ENCODE measurements at places on chromosomes 2 and 18.

DNA sequence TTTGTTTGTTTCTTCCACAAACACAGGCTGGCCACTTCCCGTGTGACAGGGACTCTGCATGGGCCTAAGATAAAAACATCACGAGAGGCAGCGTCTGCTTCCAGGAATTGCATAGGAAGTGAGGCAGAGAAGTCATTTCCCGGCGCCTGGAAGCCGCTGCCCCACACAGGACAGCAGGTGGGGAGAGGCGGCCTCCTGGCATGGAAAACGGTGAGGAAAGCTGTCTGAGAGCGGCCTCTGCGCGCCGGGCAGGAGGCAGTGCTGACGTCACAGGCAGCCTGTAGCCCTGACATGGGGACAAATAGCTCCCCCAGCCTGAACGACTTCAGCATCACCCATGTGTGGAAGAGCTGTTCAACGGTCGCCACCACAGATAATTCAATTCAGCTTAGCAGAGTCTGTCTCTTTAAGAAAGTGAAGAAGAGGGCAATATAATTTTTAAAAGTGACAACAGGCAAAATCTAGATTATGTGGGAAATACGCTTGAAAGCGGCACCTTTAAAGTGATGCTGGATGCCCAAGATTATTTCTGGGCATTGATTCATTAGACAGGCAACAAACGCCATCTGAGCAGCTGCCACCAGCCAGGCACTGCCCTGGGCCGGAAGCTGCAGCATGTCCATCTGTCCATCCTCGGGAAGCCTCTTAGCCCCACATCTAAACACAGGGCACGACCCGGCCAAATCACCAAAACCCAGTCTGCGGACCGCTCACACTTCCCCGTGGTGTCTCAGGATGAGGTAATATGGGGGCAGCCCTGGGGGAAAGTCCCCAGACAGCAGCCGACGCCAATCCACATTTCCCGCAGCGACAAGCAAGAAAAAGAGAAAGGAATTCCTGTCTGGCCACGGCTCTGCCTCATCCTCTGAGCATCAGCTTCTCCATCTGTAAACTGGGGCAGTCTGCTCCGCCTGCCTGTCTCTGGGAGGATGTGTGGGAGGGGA lies 138.9 kb downstream of the PXDN start:
- no peak for DNase-seq

DNA sequence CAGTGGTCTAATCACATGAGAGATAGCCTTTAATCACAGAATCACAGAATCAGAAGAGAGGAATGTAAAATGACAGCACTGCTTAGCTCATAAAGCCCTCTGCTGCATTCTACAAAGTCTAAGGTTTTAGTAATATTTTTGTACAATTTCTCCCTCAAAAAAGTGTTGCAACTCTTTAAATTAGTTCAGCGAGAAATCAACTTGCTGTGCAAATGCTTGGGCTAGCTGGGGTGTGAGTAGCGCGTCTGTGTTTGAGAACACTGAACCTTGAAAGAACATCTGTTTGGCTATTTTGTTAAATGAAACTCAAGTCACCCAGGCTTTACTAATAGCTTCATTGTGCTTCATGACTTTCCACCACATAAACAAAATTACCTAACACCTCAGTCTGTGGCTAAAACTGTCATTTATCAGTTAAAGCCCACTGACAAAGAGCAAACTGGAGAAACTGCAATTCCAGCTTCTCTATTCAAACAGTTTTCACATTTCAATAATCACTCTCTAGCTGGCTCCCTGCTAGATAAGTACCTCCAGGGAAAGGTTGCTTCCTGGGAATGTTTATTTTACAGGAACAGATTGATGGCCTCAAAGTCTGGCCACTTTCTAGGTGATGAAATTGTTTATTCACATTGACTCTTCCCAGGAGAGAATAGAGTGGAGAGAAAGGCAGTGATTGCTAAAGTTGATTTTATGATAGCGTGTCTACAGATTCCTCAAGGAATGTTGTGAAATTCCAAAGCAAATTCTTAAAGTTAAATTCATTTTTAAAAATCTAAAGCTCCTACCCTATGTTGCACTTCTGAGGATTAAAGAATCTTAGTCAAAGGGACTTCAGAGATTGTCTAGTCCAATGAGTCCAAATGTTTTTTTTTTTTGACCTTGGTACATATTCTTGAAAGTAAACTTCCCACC lies 36.0 kb upstream of the STAT1 start:
- DNase-seq: no peak

DNA sequence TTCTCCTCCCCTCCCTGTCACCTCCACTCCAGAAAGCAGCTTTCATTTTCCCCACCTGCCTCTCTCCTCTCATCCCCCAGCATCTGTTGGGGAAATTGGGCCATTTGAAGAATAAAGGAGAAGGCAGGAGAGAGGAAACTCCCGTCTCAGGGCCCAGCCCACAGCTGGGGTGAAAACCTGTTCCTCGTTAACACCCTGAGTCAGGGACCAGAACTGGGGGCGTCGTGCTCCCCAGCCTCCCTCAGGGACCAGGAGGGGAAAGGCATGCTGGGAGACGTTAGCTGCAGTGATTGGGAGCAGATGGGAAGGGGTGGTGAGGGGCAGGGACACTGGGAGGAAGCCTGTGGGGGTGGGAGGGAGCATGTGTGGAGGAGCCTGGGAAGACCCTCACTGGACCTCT lies 251.3 kb downstream of the DYSF start:
- DNase-seq: no peak

- DNase-seq: no peak
Observed at GRCh38 chr2:49167131-49167530, 12.8 kb upstream of the FSHR start.

- no peak for DNase-seq
Observed at GRCh38 chr18:78643004-78643403, 336.6 kb upstream of the SALL3 start.

- DNase-seq: no peak
Observed at GRCh38 chr2:85444629-85445172, 26.2 kb downstream of the SH2D6 start.

GRCh38 chr2:19883486-19883885 lies 18.3 kb downstream of the TTC32 start:
- DNase-seq: no peak

DNA sequence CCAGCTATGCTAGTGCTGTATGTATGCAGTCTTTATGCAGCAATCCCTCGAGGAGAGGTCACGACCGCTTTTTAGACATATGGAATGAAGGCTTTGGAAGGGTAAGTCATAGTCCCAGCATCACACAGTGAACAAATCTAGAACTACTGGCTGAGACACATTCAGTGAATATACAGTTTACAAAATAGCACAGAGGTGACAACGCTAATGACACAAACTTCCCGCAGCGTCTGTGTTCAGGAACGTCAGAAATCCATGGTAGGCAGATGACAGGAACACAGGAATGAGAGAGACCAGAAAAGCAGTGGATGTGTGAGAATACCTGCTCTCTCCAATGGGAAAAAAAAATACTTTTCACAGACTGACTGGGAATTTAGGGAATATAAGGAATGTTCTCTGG lies 29.6 kb downstream of the CABYR start:
- DNase-seq: no peak

DNA sequence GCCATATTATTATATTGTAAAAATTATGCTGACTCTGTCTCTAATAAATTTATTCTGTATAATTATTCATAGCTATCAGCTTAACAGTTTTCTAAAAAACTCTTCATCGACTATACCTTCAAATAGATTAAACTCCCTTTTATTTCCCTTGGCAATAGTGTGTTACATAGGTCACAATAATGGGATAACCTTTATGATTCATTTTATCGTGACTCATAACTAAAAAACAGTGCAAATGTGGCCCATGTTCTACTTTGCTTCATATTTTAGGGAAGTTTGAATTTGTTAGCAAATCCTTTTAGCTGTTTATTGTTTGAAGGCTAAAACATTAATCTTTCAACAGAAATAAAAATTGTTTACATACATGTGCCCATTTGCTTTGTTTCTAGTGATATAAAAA lies 783.2 kb upstream of the CDH2 start:
- DNase-seq: no peak

DNA sequence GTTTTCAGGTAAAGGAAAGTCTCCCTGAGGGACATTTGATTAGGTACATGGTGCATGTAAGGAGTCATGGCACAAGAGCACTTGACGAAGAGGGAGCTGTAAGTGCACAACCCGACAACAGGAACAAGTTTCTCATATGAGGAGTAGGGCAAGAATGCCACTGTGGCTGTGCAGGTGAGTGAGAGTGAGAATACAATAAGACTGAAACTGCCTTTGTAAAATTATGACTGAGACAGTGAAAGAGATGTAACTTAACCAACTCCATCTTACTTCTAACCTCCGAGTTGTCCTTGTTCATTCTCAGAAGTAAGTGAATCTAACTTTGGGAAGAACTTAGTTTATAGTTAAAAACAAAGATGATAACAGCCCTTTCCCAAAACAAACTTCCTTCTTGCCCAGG lies 1025.8 kb upstream of the CNTNAP5 start:
- no peak for DNase-seq

DNA sequence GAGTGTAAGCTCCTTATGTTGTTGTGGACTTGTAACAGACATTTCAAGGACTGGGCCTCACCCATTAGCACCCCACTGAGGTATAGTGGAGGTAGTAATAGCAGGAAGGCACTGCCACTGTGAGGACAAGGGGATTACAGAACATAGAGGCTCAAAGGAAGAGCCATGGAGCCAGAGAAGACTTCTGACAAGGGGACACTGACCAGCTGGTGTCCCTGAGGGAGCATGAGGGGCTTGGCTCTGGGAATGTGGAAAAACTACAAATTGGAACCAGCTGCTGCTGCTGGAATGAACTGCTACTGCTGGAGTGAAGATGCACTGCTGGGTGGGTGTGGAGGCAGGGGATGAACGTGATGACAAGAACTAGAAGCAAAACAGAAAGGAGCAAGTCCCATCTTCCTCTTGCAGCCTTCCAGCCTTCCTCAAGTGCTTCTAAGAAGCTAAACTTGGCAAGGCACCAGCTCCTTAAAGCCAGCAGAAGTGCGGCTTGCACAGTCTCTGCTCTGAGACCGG lies 167.3 kb upstream of the NOSTRIN start:
- no peak for DNase-seq

DNA sequence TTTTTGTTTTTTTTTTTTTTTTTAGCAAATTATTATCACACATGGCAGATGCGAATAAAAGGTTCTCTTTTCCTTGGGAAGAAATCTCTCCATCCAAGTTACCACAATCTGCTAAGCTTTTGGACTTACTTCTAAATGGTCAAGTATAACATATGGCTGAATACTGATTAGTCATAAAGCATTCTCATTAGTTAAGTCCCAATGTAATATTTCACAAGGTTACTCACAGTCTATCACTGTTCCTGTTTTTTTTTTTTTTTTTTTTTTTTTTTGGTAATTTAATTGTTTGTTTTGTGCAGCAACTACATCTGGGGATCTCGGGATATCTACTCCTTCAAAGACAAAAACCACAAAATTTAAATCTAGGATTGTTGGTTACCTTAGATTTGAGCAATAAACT lies 771.7 kb downstream of the CPS1 start:
- DNase-seq: no peak

- no peak for DNase-seq
Observed at GRCh38 chr2:8630676-8631464, 51.0 kb upstream of the ID2 start.

- no peak for DNase-seq
Observed at GRCh38 chr2:241592126-241592845, 33.7 kb downstream of the BOK start.

- DNase-seq: no peak
Observed at GRCh38 chr2:21041943-21042707, 1.7 kb downstream of the APOB start.

DNA sequence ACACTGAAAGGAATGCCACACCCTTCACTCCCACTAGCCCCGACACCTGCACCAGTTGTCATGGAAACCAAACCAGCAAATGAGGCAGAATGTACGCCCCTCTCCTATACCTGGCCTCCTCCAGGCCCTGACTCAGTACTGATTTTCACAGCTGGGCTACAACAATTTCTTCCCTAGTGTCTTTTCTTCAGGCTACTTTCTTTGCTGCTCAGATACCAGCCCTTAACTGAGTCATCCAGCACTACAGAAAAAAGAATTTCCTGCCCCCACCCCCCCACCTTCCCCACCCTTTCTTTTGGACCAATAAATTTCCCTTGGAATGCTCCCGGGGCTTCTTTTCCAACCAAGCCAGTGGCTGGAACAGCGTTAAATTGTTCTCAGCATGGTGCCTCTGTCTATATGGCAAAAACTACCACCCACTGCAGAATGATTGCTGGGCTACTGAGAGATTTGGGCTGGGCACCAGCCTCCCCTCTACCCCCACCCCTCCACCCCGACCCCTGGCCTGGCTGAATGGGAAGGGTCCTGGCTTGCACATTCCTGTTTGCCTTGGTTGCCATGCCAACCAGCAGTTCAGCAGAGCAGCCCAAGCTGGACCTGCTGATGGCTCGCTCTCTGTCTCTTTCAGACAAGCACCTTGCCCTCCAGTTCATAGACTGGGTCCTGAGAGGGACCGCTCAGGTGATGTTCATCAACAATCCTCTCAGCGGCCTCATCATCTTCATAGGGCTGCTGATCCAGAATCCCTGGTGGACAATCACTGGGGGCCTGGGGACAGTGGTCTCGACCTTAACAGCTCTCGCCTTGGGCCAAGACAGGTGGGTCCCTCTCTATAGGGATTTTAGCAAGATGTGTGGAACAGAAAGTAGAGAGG lies 11.3 kb downstream of the SLC14A2 start:
- no peak for DNase-seq

- DNase-seq: no peak
Observed at GRCh38 chr2:196441527-196441926, 198.0 kb upstream of the CCDC150 start.

DNA sequence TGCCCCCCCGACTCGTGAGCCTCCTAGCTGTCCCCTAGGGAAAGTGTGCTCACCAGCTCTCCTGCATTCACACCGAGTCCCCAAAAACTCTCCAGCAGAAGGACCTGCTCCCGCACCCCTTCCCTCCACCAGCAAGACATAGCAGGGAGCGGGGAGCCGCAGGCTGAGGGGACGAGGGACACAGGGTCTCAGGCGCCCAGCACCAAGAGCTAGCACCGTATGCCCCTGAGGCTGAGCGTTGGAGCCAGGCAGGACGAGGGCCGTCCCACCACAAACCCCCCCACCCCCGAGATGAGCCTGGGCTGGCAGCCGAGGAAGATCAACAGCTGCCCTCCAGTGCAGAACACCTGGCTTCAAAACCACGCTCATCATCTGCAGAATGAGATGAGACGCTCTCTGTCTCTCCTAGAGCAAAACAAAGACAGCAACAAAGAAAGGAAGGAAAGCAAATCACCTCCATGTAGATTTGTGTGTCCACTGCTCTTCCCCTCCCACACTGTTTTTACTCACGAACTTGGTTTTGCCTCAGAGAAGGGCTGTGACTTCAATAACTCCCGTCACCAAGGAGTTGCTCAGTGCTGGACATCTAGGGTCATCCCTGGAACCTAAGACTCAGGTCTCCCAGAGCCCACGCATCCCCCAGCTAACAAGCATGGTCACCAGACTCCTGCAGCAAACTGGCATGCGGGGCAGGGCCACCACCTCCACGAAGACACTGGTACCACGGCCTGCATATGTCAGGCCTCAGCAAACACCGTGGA lies 39.7 kb upstream of the SALL3 start:
- DNase-seq: no peak
